Caudate nucleus (tissue), 63 donors: ENCODE measurements at places on chromosomes 12 and 14.

- no peak for DNase-seq
Observed at GRCh38 chr12:120284381-120284780, 7.3 kb downstream of the RNU4-2 start.

- no peak for DNase-seq
Observed at GRCh38 chr14:90345239-90345557, 13.5 kb upstream of the NRDE2 start.

- DNase-seq: no peak
Observed at GRCh38 chr12:76024942-76025600, 6.5 kb downstream of the PHLDA1 start.

DNA sequence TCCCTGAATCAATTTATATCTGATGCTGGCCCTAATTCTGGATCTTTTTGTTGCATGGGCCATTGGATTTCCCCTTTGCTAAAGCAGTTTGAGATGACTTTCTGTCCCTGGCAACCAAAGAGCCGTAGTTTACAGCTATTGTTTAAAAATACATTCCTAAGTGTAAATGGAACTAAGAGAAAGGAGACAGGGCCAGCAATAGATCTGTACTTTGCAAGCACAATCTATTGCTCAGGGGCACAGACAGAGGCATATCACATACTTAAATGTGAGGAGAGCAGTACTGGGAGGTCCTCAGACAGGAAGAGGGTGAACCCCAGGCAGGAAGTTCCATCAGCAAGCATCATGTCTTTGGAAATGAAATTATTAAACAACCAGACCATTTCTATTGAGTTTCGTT lies 126.6 kb downstream of the ZFP36L1 start:
- no peak for DNase-seq

DNA sequence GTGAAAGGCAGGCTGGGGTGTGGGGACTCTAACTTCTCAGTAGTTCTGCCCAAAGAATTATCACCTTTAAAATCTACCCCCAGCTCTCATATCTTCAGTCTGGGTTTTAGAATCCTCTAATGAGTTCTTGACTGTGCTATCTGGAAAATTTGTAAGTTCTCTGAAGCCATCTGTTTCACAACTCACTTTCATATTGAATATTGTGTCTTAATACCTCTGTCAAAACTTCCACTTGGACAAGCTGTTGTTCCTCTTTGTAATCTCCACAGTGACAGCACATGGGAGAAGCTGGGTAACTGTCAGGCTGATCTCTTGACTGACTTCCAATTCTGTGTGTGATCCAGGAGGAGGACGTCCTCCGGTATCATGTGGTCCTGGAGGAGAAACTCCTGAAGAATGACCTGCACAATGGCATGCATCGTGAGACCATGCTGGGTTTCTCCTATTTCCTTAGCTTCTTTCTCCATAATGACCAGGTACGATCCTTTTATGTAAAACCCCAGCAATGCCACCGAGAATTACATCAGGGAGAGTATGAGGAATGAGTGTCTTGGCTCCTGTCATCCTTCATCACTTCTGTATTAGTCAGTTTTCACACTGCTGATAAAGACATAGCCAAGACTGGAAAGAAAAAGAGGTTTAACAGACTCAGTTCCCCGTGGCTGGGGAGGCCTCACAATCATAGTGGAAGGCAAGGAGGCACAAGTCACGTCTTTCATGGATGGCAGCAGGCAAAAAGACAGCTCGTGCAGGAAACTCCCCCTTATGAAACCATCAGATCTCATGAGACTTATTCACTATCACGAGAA lies 111.9 kb downstream of the STAB2 start:
- no peak for DNase-seq

DNA sequence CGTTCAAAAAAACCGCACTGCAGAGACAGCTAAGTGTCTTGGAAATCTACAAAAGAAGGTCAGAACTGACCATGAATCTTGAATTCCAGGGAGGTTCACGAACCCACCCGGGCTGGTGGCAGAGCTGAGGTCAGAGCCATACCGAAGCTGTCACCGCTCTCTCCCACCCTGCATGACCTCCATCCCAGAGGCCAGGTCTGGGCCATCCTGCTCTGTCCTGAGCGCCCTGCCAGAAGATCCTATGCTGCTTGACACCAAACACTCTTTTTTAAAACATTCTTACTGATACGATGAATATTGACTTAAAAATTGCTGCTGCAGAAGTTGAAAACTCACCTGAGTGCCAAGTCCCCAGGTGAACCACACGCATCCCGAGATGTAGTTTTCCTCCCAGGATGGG lies 329.1 kb upstream of the FKBP4 start:
- no peak for DNase-seq

GRCh38 chr14:104486222-104486923 lies 93.2 kb upstream of the C14orf180 start:
- DNase-seq: no peak
